ENCODE measurements at places on chromosomes 1 and 21.
A peak's percentile ranks its signal among the peaks of the same experiment; 100 is the strongest.

- no peak for DNase-seq
Measured at GRCh38 chr21:33512481-33512880, 21.0 kb upstream of the DNAJC28 start.

- DNase-seq: no peak
Measured at GRCh38 chr1:43344267-43344850, 6.7 kb downstream of the MPL start.

DNA sequence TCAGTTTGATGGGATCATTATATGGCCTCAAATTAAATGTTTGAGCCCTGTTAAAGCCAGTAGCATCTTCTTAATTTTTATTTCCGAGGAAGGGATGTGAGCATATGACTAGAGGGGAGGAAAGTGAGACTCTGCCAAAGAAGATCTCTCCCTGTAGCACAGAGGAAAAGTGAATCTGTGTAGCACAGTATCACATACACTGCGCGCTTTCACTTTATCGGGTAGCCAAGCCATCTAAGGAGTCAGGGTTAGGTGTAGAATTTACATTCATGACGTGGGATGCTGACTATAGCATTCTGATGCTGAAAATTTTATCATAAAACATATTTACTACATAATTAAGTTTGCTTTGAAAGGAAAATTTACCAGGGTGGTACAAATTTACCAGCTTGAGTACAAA, 24.0 kb downstream of the LRRC8D start:
- DNase-seq: no peak

DNA sequence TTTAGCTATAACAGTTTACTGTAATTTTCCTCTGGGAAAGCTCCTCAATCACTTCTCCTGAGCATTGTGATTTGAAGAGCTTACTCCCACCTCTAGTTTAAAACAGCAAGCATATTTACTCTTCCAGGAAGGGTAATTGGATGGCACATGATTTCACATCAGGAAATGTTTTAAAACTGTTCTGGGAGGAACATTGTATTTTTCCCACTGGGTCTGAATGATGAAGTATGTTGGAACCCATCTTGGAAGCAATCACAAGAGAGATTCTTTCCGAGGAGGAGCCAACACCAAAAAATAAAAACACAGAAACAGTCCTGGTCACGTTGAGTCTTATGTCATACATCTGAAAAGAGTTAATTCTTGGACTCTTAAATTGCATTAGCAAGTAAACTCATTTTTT, 17.3 kb downstream of the MAP10 start:
- no peak for DNase-seq

- no peak for DNase-seq
Measured at GRCh38 chr1:221823561-221823960, 81.7 kb upstream of the DUSP10 start.

DNA sequence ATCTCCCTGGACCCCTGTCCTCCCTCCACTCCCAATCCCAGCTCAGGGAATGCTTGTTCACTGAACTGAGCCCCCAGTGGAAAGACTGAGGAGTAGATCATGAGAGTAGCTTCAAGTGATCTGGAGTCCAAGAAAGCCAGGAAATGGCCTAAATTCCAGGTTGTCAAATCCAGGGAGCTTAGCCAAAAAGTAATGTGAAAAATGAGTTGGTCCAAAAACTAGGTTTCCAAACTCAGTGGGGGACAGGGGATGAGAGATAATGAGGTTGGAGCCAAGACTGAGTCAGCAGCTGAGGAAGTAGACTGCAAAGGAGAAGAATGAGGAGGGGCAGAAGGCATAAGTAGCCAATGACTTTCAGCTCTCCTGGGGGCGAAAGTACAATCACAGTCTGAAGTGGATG, 284.1 kb upstream of the BEND5 start:
- DNase-seq: no peak

DNA sequence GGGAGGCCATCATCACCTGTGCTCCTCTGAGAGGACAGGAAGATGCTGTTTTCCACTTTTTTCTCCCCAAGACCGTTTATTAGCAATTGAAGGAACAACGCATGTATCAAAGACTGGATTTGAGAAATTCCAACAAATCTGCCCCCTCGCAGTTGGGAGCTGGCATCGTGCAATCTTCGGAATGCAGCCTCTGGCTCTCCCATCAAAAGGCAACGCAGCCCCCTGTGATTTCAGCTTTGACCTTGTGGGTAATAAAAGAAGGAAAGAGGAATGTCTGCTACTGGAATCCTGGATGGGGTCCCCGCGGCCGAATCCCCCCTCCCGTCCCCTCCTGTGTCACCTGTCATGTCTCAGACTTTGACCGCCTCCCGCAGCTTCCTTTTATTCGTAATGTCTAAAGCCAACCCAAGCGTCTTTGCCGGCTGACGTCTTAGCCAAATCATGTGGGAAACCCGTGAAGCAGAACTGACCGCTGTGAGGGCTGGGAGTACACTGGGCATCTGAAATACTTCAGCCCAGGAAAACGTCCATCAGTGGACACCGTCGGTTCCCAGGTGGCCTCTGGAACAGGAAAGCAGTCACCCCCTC, 101.5 kb downstream of the WDR4 start:
- DNase-seq: no peak

- no peak for DNase-seq
Measured at GRCh38 chr1:188689542-188689941, 1788.1 kb downstream of the BRINP3 start.

DNA sequence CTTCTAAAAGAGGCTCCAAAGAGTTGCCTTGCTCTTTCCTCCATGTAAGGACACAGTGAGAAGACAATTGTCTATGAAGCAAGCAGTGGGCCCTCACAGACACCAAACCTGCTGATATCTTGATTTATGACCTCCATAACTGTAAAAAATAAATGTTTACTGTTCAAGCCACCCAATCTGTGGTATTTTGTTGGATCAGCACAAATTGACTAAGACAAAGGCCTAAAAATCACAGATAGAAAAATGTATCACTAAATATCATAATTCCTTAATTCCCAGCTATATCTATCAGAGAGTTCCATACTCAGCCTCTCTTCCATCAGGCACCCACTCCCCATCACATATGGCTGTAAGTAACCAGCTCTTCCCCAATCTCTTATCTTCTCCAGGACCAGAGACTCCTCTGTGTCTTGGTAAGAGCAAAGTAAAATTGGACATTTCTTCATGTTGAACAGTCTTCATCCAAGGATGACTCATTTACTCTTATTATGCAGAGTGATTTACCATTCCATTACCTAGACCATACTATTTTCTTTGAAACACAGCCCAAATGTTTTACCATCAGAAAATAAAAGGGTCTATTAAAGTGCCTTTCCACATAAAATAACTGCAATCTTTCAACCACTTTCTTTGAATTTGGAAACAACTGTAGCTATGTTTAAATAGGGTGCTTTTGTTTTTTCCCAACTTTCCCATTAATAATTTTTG, 503.6 kb downstream of the MRPL39 start:
- DNase-seq: no peak

DNA sequence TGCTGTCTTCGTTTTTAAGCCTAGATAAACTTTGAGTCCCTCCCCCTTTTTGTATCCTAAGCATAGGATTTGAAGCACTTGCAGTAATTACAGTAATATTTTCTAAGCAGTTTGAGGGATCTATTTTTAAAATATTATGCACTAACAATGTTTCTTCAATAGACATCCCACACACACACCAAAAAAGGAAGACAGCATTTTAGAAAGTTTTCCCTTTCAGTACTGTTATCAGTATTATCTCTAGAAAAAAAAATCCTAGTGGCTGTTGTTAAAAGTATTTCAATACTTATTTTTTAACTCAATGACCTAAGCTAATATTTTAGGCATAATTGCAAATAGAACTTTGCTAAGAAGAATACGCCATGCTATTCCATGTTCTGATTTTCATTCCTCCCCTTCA, 15.1 kb downstream of the MCOLN3 start:
- no peak for DNase-seq

GRCh38 chr1:111582016-111582415, 37.6 kb upstream of the RAP1A start:
- DNase-seq: no peak

GRCh38 chr1:97384294-97384968, 536.4 kb downstream of the DPYD start:
- DNase-seq: no peak

DNA sequence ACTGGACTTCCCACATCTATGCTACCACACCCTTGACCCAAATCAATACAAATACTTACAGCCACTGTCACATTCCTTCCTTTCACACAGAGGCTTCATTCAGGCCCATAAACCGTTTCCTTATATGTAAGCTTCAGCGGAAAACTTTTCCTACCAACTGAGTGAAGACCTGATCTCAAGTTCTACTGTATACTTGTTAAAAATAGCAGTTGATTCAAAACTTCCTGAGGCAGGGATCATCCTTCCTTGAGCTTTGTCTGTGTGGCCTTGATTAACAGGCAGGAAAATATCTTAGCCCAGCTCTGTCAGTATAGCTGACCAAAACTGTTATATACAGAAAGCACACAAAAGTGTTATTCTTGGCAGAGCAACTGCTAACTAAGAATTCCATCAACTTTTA, 42.7 kb downstream of the DENND2C start:
- no peak for DNase-seq

DNA sequence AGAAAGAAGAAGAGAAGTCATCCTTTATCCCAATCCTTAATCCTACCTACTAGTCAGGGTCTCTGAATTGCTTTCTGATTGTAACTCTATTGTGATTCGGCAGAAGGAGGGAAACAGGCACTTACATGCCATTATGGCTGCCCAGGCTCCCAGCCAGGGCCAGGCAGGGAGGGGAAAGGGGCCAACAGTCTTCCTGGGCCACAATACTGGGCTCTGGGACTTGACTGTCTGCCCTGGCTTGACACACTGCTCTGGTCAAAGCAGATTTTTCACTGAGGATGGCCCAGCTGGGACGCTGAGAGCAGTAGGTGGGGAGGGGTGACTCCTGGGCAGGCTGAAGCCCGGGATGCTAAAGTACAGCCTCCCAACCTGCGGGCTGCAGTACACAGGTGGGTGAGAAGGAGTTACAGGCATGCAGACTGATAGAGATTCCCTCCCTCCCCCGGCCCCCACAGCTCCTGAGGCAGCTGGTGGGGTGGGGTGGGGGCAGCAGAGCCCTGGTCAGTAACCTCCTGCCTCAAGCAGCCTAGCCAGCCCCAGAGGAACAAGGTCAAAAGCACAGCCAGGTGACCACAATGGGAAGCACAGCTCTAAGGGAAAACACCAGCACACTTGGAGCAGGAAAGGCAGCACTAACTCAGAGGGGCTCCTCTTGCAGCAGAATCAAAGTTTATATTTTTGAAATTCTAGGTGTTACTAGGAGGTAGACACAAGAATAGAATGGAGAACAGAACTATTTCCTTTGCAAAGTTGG, 25.3 kb downstream of the KCND3 start:
- no peak for DNase-seq

GRCh38 chr1:56133522-56134472, 445.6 kb downstream of the PLPP3 start:
- DNase-seq: no peak

DNA sequence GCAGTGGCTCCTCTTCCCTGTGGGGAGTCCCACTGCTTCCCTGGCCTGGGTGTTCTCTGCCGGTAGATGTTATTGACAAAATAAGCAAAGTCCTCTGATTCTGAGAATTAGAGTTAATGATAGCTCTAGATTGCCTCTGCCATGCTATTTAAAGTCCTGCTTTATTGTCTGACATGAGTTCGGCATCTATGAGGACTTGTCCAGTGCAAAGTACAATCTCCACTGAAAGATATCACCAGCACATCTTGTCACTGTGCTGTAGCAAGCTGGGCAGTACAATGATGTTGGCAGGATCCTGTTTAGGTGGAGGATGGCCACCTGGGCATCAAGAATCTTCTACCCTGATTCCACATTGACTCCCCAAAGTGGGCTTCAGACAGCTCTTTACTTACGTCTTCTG, 54.0 kb upstream of the ATP5PO start:
- DNase-seq: no peak

GRCh38 chr1:173420330-173420806, 56.8 kb upstream of the PRDX6 start:
- DNase-seq: peak; percentile 35

- DNase-seq: no peak
Measured at GRCh38 chr1:15027515-15027986, 126.0 kb upstream of the TMEM51 start.

GRCh38 chr1:19938472-19938871, 15.1 kb upstream of the PLA2G2E start:
- DNase-seq: no peak

DNA sequence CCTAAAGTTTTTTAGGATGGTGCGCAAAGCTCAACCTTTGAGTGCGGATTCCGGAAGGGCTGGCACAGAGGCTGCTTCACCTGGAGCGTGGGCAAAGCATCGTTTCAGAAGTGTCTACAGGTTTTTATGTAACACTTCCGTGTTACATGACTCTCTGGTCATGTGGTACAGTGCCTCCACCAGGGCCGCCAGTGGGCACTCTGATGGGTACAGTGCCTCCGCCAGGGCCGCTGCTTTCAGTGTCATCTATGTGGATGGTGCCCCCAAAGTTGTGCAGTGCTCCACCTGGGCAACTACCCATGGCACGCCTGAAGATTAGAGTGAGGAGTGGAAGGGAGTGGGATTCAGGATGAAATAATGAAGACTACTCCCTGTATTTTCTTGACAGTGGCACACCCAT, 101.4 kb upstream of the C1orf174 start:
- no peak for DNase-seq

- no peak for DNase-seq
Measured at GRCh38 chr1:176617881-176618280, 154.9 kb downstream of the PAPPA2 start.

- no peak for DNase-seq
Measured at GRCh38 chr1:1407636-1408318, 684 bp upstream of the MRPL20 start.

DNA sequence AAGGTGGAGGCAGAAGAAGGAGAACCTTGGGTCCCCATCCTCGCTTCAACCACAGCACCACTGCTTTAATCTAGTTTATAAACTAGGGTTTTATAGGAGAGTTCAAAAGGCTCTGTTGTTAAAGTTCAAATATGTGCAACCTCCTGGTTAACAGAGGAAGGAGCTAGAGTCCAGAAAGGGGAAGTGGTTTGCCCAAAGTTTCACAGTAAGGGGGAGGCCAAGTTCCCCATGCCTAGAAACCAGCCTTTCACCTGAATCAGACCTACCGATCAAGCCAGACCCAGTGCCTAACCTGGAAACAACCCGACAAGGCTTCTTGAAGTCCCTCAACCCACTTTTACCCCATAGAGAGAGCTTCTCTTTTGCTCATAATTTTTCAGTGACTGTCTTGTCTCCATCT, 106.5 kb downstream of the PLPP3 start:
- no peak for DNase-seq

GRCh38 chr1:110049801-110050601, 15.6 kb downstream of the STRIP1 start:
- no peak for DNase-seq

DNA sequence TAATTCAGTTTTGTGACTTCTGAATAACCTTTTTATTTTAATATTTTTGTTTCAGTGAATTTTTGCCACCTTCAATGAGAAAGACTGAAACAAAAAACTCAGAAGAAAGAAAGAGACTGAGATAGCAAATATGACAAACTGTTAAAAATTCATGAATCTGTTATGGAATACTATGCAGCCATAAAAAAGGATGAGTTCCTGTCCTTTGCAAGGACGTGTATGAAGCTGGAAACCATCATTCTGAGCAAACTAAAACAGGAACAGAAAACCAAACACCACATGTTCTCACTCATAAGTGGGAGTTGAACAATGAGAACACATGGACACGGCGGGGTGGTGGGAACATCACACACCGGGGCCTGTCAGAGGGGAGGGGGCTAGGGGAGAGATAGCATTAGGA, 193.4 kb upstream of the FGGY start:
- DNase-seq: no peak

Data from T-helper 17 cell (primary cell).